Stimulated activated CD8-positive, alpha-beta memory T cell treated with anti-CD3 and anti-CD28 coated beads, Interleukin-4, amount 100 ng/mL, for 1 hour (primary cell): ENCODE measurements at places on chromosomes 3 and 15.
A peak's percentile ranks its signal among the peaks of the same experiment; 100 is the strongest.

DNA sequence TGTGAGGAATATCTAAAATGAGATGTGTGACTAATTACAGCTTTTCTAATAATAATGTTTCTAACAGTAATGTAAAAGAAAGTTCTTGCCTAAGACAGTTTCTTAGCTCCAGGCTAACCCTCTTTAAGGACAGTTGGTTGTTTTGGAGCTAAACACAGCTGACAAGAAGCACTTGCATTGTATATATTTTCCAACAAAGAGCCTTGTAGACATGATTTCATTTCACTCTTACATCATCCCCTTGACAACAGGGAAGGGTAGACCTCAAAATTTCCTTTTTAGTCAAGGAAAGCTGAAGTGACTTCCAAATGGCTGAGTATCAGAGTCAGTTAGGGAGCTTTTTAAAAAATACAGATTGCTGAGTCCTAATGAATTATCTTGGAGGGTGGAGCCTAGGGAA lies 4.1 kb downstream of the ARID3B start:
- no peak for DNase-seq

DNA sequence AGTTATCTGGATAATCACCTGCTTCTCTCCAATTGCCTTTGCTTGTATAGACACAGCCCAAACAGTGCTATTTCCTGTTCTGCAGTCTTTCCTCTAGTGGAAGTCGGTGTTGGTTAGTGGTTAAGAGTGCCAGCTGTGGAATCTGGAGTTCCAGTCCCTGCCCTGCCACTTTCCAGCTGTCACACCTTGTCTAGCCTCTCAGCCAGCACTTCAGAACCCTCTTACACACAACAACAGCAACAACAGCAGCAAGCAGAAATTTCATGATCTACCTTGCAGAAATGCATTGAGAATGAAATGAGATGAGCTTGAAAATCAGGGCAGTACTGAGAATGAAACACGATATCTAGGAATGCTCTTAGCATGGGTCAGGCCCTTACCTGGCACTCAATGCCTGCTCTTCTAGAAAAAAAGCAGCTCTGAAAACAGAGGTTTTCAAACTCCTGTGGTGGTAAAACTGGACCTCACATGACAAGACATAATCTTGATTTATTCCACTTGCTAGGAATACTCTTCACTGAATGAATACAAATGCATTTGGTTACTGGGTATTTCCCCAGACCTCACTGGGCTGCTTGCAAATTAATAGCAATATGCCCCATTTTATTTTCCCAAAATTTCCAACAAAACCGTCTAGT lies 3.3 kb upstream of the WNT5A start:
- DNase-seq = no peak

GRCh38 chr3:177146646-177147045 lies 50.6 kb downstream of the TBL1XR1 start:
- no peak for DNase-seq

- DNase-seq = no peak
These were observed 284.5 kb downstream of the XXYLT1 start for GRCh38 chr3:194986208-194987043.

- no peak for DNase-seq
These were observed 11.1 kb upstream of the TMC3 start for GRCh38 chr15:81384891-81385720.

- no peak for DNase-seq
These were observed 28.3 kb downstream of the IL12A start for GRCh38 chr3:160016972-160017371.

- DNase-seq = no peak
These were observed 79.4 kb downstream of the PEX5L start for GRCh38 chr3:179957264-179957845.

DNA sequence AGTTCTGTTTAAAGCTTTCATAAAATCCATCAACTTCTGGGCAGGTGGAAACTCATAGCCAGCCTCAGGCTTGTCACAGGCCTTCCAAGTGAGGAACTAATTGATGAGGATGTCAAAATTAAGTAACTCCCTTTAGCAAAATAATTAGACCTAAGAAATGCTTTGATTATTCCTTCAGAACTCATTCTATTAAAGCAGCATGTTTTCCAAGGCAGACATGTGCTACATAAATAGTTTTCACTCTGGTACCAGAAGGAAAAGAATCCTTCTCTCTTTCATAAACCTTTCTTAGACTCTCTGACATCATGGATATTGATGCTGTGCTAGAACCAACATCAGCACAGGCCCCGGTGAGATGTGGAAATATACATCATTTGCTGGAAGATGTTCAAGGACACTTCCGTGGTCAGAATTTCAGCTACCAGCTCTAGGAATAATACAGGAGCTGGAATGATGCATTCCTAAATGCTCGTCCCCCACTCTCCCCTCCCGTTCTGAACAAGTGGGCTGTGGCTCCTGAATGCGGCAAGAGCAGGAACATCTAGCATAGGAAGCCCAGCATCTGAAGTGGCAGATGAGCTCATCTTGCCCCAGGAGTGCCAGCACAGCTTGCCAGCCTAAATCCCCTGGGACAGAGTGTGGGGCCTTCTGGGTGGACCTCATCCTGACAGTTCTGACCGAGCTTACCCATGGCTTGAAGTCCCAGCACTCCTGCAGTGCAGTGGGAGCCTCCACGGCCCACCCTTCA lies 82.4 kb downstream of the WWTR1 start:
- DNase-seq = no peak

GRCh38 chr15:47987461-47987860 lies 133.3 kb upstream of the SLC24A5 start:
- no peak for DNase-seq

GRCh38 chr15:43144512-43144911 lies 11.1 kb downstream of the TMEM62 start:
- no peak for DNase-seq

GRCh38 chr3:71543371-71544016 lies 40.0 kb downstream of the FOXP1 start:
- no peak for DNase-seq

GRCh38 chr3:153293265-153293664 lies 131.2 kb downstream of the RAP2B start:
- DNase-seq = no peak

GRCh38 chr15:67825881-67826716 lies 790 bp downstream of the SKOR1 start:
- DNase-seq = no peak

DNA sequence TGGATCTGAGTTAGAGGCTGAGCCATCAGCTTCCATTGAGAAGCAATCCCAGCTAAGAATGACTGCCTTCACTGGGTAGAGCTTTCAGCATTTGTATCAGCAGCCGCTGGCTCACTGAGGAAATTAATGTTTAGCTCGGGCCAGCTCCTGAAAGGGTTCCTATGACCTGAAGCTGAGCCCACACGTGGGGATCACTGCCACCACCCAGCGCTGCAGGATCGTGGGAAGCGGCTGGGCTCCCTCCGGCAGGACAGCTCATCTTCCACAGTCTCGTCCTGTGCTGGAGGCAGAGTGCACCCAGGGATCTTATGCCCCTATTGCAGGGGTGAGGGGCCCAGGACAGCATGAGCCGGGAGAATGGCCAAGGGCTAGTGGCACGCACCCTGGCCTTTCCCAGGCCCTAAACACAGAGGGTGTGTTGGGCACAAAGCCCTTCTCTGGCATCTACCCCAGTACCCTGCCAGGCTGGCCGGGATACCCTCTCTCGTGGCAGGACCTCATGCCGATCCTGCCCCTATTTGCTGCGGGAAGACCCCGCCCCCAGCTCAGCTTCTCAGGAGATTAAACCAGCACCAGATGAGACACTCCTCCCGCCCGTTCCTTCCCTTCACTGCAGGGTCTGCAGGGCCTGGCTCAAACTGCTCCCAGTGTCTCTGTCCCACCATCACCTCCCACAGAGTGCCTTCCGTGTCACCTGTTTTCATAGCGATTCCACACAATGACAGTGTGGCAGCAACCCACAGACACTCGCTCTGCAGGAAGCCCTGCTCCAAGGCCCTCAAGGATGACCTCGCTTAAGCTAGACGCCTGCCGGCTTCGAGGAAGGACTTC lies 28.5 kb downstream of the KLHL25 start:
- DNase-seq = no peak

GRCh38 chr3:128438488-128439072 lies 28.1 kb downstream of the DNAJB8 start:
- DNase-seq = no peak

DNA sequence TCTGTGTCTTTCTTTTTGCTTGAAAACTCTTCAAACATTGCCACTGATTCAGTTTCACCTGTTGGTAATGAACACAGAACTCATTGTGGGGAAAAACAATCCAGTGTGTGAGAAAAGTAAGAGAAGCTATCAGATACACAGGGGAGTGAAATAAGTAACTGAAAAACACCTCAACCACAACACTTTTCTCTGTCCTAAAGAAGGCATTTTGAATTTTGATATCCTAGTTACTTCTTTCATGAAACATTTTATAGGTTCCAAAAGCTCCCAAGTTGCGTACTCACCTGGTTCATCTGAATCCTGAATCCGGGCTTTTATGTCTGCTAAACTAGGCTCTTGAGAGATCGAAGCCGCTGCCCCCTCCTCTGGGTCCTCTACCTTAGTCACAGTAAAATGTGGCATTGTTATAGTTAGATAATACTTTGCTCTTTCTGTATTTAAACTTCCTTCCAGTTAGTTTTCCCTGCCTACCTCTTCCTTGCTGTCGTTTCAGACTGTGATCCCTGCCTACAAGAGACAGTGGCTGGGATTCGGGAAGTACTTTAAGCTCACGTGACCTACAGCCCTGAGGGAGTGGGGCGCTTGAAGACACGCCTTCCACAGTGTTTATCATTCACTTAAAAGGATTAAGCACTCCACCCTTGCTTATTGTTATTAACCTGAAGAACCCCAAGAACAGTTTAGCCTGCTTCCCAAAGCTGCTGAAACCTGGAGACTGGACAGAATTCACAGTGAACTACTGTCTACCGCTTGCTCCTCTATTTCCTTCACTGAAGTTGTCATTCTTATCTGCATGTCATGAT lies 19.1 kb downstream of the SLC12A6 start:
- DNase-seq = no peak

DNA sequence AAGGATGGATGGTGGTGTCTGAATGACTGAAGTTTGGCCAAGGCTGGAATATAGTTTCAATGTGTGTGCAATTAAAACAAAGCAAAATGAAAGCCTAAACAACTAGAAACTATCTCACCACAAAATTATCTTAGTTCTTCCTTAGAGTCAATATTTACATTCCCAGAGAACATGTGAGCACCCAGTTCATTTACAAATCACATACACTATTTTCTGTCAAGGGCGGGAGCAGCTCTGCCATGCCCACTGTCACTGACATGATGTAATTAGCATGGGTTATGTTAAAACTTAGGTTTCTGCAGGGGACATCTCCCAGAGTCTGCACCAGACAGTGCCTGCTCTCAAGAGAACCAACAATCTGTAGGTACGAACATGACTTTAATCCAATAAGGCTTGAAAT lies 65.0 kb downstream of the PDZRN3 start:
- no peak for DNase-seq

DNA sequence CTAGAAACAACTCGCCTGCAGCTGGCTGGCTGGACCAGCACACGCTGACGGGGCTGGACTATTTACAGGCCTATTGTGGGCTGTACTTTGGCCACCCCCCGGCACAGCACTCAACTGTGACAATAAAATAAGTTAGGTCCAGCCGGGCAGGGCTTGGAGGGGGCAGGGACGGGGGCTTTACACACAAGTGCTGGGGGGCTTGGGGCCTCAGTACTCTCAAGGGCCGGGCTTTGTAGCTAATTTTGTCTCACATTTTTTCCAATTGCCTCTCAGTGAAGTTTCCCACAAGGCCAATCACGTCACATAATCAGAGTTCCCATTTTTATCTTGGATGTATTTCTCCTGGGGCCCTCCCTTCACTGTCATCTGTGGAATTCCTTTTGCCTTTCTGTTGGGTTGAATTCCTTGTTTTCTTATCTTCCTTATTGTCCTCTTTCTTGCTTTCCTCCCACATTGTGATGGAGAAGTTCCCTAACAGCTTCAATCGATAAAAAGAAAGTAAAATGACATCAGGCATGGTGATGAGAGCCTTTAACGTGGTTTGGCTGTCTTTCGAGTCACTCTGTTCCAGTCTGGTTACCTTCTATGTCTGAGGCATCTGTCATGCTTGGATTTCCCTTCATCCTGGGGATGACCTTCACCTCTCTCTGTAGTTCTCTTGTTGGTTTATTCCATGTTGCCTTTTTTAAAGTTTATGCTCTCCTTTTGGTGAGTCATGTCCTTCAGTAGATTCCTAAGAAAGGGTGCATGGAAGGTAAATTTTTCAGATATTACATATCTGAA lies 44.1 kb upstream of the CMTM7 start:
- no peak for DNase-seq

GRCh38 chr15:74799856-74800558 lies 12.6 kb upstream of the LMAN1L start:
- peak; percentile 76 for DNase-seq

DNA sequence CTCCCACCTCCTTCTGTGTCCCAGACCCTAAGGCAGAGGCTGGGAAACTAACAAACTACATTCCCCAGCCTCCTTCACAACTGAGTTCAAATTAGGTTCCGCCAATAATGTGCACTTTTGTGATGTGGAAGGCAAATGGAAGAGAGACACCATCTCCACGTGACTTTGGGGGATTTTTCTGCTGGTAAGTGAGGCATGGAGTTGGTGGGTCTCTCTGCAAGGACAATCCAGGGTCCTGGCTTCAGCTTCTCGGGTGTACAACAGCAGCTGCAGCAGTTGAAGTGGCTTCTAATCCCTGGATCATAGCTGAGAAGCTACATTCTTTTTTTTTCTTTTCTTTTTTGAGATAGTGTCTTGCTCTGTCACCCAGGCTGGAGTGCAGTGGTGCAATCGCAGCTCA lies 58.9 kb upstream of the GATA2 start:
- no peak for DNase-seq

GRCh38 chr3:152295344-152295743 lies 26.6 kb downstream of the MBNL1 start:
- DNase-seq = no peak

- no peak for DNase-seq
These were observed 240.2 kb downstream of the ADAMTS17 start for GRCh38 chr15:100101426-100102089.

DNA sequence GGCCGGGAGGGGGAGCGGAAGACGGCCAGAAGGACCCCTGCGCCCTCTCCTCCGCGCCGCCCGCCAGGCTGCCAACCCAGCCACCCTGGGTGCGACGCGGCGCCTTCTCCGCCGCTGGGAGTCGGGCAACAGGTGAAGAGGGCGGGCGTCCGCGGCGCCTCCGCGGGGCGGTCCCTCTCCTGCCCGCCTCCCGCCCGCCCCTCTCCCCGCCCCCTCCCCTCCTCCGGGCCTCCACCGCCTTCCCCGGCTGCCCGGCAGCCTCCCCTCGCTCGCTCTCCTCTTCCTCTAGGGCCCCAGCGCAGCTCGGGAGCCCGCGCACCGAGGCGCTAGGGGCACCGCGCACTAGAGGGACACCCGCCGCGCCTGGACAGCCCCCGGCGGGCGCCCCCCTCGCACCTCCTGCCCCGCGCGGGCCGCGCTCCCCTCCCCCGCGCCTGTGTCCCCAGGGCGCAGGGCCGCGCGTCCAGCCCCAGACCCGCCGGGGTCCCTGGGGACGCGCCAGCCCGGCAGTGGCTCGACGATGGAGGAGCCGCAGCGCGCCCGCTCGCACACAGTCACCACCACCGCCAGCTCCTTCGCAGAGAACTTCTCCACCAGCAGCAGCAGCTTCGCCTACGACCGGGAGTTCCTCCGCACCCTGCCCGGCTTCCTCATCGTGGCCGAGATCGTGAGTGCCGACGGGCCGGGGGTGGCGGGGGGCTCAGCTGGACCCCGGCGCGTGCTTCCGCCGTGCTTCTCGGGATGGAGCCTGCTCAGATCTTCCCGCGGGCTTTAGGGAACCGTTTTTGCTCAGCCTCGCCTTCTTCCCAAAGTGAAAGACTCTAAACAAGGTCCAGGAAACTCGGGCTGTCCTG lies at the start of gene CMTM8:
CMTM8 (plus strand) TSS at position 228 of the 854 bp plus-strand sequence; CDS start at position 521, 293 bp downstream.
- no peak for DNase-seq
